ENCODE measurements at places on chromosomes 16 and 17.

DNA sequence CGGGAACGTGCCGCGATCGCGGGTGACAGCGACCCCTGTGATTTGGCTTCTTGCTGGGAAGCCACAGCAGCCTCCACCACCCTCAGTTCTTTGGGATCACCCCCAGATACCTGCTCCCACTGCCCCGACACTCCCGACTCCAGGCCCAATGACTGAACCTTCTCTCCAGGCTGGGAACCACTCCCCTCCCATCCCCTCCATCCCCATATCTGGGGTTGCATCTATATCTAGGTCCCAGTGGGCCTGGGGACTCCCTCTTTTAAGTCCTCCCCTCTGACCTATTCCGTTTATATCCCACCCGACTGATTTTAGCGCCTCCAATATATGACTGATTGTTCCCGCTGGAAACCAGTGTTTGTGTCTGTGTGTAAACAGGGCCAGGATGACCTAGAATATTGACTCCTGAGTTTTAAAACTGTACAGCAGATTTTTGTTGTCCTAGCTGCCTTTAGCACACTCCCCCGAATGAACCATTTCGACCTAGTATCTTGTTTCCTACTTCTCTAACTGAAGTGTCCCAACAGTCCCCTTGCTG, 667 bp downstream of the PSMD3 start:
- DNase-seq, result no peak

DNA sequence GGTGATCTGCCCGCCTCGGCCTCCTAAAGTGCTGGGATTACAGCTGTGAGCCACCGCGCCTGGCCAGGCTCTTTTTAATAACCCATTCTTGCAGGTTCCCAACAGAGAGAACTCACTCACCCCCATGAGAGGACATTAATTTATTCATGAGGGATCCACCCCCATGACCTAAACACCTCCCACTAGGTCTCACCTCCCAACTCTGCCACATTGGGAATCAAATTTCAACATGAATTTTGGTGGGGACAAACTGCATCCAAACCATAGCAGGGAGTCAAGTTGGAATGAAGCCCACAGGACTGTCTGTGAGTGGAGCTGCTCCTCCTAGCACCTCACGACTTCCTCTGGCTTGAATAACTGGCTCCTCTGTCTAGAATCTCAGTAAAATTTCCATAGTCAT, 85.5 kb downstream of the WWP2 start:
- no peak for DNase-seq

DNA sequence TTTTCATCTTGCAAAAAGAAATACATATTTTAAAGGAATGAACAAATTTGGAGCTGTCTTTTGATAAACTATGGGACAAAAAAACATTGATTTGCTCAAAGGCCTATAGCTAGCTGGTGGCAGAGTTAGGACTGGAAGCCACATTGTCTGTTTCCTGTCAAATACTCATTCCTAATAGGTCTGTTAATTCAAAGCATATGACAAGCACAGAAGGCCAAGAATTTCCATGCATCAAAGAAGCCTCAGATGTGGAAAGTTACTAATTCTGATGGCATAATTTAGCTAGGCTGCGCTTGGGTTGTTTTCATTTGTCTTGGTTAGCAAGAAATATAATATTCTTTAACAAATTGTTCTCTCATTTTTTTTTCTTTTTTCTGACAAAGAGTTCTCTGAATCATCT, 98.0 kb downstream of the CDK5R1 start:
- DNase-seq, result no peak

GRCh38 chr16:26070302-26071100, 378.7 kb downstream of the HS3ST4 start:
- DNase-seq, result no peak

DNA sequence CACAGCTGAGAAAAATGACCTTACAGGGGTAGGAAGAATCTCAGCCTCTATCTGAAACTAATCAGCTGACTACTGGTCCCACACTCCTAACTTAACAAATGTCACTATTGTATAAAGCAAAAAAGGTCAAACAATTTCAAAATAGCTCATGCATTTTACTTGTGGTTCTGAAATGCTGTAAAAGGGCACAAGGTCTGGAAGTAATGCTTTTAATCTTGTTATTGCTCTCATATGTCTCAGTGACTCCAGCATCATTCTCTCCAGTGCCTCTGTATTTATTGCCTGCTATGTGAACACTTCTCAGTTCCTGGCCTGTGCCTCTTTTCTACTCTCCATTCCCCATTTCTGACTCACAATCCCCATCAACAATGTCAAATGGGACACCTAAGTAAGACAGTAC, 937.7 kb downstream of the CDH11 start:
- no peak for DNase-seq

- DNase-seq, result peak; percentile 52
These were observed 10.2 kb upstream of the NFATC3 start for GRCh38 chr16:68074850-68075555.

- DNase-seq, result no peak
These were observed 29.3 kb upstream of the MFSD6L start for GRCh38 chr17:8828517-8828875.

- DNase-seq, result no peak
These were observed 27.4 kb downstream of the GRB7 start for GRCh38 chr17:39765175-39765574.

DNA sequence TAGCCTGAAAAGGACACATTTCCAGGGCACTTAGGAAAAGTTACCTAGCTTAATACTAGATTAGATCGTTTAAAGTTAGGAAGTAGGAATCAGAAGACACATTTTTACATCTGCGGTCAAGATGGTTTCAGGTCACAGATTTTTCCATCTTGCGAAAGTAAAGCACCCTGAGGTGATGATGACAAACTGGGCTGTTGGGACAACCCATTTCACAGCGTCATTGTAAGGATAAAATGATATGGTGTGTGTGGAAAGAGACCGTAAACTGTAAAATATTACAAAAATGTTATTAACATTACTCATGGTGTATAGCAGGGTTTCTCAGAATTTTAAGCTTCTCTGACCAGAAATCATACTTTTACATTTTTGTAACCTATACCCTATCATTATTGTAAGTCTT, 10.1 kb upstream of the MAP2K6 start:
- no peak for DNase-seq

- DNase-seq, result no peak
These were observed 4.7 kb upstream of the CHD3 start for GRCh38 chr17:7883781-7884386.

GRCh38 chr17:35740997-35741931, 9.8 kb downstream of the RASL10B start:
- no peak for DNase-seq

- no peak for DNase-seq
These were observed 390 bp downstream of the MLLT6 start for GRCh38 chr17:38705523-38705802.

DNA sequence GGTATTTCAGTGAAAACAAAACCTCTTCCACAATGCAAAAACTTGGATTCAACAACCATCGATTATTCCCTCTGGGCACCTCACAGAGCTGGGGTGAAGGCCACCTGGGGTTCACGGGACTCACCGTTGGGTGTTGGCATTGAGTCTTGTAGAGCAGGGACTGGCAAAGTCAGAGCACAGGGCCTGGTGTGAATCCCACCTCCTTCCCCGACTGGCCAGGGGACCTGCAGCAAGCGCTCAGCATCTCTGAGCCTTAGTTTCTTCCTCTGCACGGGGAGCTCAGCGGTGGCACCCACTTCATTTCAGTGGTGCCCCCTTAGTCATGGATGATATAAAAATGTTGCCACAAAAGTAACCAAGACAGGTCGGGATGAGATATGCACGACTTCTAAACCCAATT, 100.4 kb downstream of the METRNL start:
- no peak for DNase-seq

DNA sequence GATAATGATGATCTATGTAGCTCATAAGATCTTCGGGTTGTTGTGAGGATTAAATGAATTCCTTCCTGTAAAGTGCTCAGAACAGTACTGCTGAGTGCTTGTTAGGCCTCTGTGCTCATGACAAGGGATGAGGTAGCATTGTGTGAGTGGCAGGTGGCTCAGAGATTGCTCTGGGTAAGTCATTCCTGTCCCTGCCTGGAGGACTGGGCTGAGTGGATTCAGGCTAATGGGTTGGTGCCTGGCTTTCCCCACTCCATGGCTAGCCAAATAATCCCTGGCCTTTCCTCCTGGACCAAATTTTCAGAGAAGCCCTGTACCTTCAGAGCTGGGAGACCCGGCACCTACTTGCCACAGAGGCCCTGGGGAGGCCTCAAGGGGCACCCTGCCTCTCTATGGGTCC, 1.3 kb upstream of the CCDC92B start:
- no peak for DNase-seq

DNA sequence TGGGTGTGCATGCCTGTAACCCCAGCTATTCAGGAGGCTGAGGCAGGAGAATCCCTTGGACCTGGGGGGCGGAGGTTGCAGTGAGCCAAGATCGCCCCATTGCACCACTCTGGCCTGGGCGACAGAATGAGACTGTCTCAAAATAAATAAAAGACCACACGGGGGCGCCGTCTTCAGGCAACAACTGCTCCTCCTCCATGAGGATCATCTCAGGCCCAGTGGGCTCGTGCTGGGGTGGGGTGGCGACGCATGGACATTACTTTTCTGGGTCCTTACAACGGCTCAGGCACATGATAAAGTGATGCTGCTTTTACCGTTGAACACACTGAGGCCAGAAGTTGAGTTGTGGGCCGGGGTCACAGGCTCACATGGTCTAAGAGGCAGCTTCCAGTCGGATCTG, 56.2 kb downstream of the PRMT7 start:
- DNase-seq, result peak; percentile 34

DNA sequence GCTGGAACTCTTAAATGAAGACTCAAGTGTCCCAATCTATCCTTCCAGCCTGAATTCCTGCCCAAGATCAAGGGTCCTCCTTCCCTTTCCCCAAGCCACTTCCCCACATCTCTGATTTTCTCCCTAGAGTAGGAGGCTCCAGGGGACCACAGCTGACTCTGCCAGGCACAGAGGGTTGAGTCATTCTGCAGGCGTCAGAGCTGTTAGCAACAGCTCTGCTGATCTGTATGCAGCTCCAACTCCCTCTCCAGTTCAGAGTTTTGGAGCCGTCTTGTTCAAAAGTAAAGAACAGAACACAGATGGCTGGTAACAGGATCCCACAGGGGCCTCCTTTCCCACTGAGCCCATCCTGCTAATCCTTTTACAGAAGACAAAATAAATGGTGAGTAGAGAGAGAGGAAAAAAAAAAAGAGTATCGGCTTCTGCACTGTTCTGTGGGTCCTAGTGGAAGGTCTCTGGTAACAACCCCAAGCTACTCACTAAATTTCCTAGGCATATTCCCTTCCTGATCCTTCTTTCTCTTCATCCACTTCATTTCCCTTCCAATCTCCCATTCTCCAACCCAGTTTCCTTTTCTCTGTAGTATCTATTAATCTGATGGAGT, 13.4 kb upstream of the TAOK1 start:
- DNase-seq, result no peak

DNA sequence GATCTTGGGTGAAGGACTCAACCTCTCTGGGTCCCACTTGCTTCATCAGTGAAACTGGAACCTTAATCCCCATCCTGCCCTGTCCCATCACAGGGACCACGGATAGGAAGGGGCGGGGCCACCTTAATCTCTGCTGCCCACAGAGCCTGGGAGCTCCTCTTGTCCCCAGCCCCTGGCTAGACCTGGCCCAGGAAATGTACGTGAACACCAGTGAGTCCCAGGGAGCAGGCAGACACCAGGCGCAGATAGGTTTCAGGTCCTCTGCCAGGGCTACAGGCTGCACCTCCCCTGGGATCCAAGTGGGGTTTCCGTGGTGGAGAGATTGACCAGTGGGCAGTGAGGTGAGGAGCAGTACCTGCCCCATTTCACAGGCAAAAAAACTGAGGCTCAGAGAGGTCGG, 21.0 kb downstream of the RAB11FIP4 start:
- DNase-seq, result no peak

- no peak for DNase-seq
These were observed 264.6 kb downstream of the HS3ST3A1 start for GRCh38 chr17:13337151-13337550.

- DNase-seq, result no peak
These were observed 452.3 kb downstream of the CNTNAP4 start for GRCh38 chr16:76729525-76729924.

DNA sequence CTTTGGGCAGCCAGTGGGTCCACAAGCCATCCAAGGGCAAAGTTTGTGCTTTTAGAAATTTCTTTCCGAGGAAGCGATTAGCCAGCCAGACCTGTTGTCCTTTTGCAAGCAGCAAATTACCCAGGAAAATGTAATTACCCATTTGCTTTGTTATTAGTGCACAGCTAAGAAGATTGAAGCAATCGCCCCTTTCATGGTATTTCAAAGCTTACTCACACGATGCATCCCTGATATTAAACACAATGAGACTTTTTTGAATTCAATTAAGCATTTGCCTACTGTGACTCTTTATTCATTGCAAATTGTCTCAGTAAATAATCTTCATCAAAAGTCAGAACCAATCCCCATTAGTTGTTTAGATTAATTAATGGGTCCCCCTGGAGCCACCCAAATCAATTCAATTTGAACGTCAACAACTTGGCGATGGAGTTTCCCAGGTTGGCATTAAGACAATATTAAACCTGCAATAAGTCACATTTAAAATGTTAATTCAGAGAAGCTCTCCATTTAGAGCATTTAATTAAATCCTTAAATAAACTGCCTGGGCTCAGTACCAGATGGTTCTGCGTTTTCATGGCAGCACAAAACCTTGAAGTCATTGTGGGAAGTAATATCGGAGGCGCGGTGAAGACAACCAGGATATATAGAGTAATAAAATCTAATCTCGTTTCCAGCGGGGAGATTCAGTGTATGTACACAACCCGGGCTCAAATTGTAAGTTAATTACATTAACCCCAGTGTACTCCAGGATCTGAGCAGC, 366.2 kb upstream of the TNRC6C start:
- no peak for DNase-seq

DNA sequence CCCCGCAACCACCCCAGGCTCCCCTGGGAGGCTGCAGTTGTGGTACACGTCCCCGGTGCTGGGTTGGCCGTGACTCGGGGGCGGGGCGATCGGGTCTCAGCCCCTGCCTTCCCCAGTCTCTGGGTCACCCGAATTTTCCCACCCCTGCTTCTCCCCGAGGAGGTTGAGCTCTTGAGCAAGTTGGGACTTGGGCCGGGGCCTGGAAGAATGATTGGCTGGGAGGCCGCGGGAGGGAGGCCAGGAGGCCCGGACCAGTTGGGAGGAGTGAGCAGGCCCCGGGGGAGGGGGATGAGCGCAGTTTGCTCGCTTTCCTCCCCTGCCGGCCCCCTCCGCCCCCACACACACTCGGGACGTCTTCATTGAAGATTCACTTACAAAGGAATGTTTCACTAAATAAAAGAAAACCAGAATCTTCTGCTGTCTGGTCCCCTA, 4.5 kb upstream of the HEXIM1 start:
- DNase-seq, result no peak

DNA sequence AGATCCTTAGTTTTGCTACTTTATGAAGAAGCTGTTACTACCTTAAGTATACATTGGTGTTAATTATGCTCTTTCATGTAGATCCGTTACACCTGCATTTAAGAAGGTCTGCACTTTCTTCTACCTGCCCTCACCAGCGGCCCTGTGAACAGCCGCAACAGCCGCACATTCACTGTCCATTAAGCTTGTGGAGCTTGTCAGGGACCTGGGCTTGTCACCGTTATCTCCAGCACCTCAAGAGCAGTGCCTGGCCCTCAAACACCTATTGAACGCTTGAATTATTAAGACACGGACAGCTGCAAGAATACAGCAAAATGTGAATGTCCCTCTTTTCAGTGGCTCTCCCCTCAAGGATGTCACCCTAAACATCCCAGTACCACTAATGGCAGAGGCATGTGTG, 3.0 kb upstream of the MXRA7 start:
- DNase-seq, result no peak
